Adrenal gland (tissue), 19 donors: ENCODE measurements at places on chromosomes 16 and 17. TPM values are rescaled to one million over a fixed set of nuclear protein-coding genes. Genes with fewer than 3 reads are reported as not detected.

The MYH4 gene
- not detected for total RNA-seq

The OR1A1 gene
- not detected for total RNA-seq

DNA sequence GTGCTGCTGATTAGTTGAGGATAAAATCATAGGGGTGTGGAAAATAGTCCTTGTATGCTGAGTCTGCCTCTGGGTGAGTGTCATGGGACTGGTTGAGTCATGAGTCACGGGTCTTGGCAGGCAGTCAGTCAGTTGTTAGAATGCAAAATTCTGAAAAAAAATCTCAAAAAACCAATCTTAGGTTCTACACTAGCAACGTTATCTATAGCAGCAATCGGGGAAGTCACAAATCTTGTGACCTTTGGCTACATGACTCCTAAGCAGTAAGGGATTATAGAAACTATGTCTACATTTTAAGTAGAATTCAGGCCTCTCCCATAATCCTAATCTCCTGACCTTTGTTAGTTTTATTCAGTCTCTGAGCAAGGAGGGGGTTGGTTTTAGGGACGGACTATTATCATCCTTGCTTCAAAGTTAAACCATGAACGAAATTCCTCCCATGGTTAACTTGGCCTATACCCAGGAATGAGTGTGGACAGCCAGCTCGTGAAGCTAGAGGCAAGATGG lies 18.0 kb upstream of the PMFBP1 start:
- peak; percentile 71 for DNase-seq

The ZNF287 gene
- total RNA-seq: 5.5 TPM

The NXPH3 gene
- 2.1 TPM for total RNA-seq

DNA sequence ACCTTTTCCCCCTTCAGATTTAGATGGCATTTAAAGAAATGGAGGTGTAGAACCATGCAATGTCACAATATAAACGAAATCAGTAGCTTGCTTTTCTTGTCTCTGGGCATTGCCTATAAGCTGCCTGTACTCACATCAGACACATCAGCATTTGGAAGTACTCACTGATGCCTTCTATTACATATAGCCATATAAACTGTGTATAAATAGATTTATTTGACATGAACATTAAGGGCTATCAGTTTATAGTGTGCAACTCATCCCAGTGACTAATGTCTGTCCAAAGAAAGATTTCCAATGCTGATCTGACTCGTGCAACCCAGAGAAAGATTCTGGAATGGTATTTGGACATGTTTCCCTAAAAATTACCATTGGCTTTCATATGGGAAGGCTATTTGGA lies 417.9 kb upstream of the MAF start:
- DNase-seq: no peak

GRCh38 chr16:70482624-70483023 lies 28.2 kb downstream of the FCSK start:
- no peak for DNase-seq

GRCh38 chr17:38556239-38556638 lies 49.5 kb downstream of the SRCIN1 start:
- no peak for DNase-seq

- DNase-seq: no peak
Measured at GRCh38 chr16:55052741-55053415, 122.2 kb downstream of the IRX5 start.

- peak; percentile 57 for DNase-seq
Measured at GRCh38 chr16:30526137-30526822, at the start of gene ZNF768. Gene ZNF768, minus strand, starts transcription at chr16:30526566. Its CDS starts 153 bp downstream, at chr16:30526413.

DNA sequence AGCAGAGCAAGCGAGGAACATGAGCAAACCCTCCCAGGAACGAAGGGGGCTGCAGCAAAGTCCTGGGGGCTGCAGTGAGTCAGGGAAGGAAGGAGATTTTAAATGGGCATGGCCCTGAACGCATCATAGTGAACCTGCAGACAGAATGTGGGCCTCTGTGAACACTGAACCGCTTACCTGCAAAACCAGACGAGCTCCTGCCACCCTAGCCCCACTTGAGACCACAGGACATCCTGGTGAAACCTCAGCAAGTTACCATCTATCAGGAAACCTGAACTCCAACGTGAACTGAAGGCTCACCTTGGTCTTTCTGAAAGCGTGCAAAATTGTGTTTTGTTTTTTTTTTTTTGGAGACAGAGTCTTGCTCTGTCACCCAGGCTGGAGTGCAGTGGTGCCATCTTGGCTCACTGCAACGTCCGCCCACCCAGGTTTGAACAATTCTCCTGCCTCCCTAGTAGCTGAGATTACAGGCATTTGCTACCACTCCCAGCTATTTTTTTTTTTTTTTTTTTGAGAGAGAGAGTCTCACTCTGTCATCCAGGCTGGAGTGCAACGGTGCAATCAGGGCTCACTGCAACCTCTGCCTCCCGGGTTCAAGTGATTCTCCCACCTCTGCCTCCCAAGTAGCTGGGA lies 30.8 kb downstream of the FANCA start:
- DNase-seq: no peak

The TPPP3 gene
- 4.3 TPM for total RNA-seq

GRCh38 chr16:1563786-1564185 lies 30.3 kb downstream of the TMEM204 start:
- no peak for DNase-seq

DNA sequence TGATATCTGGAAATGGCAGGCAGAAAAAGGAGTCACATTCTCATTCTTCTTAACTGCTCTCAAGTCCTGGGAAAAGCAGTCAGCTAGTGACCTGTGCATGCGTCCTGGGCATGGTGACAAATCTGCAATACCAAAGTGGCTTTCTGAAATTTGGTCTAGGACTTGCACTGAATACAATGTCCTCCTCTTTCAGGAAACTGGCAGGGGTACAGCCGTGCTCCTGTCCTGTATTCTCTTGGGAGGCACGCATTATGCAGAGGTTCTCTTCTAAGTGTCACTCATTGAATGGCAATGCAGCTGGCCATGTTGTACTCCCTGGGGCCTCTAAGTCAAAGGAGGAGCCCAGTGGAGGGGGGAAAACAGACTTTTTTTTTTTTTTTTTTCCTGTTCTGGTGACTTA lies 10.6 kb downstream of the PHF12 start:
- no peak for DNase-seq
